ENCODE measurements at places on chromosomes 16 and 17. TPM values are rescaled to one million over a fixed set of nuclear protein-coding genes. Genes with fewer than 3 reads are reported as not detected.

The FN3K gene
- total RNA-seq: 1.4 TPM

The KCNJ18 gene
- not detected for total RNA-seq

The APOBR gene
- not detected for total RNA-seq

The ADGRG1 gene
- 64.6 TPM for total RNA-seq

The OSGIN1 gene
- total RNA-seq: 1.3 TPM

Measured in foreskin keratinocyte (primary cell).